Hair follicular keratinocyte (primary cell): ENCODE measurements at places on chromosomes 2 and 18. TPM values are rescaled to one million over a fixed set of nuclear protein-coding genes. Genes with fewer than 3 reads are reported as not detected.

Gene IL1F10
- 0.08 and 1.3 TPM in 2 replicates for total RNA-seq

Gene SPEG
- total RNA-seq, result 13.8 and 30.5 TPM in 2 replicates

Gene AQP4
- total RNA-seq, result not detected in 2 replicates

Gene NDC80
- total RNA-seq, result 9.5 and 28.4 TPM in 2 replicates

Gene ALS2
- 14.0 and 21.0 TPM in 2 replicates for total RNA-seq

Gene VIT
- 0.27 TPM in 1 of 2 replicates, not detected in the other for total RNA-seq

Gene PAIP2B
- 1.1 and 1.5 TPM in 2 replicates for total RNA-seq

Gene PRKAG3
- total RNA-seq, result not detected in 2 replicates

Gene ZNF385B
- not detected in 2 replicates for total RNA-seq

Gene OSBPL1A
- total RNA-seq, result 16.0 and 22.4 TPM in 2 replicates

Gene C2orf66
- total RNA-seq, result not detected in 2 replicates

Gene ANO7
- total RNA-seq, result 0.16 and 0.23 TPM in 2 replicates

Gene KYNU
- total RNA-seq, result 1.7 and 2.5 TPM in 2 replicates

Gene ZC3H15
- total RNA-seq, result 66.2 and 74.8 TPM in 2 replicates

Gene CERKL
- not detected in 2 replicates for total RNA-seq

Gene CFAP53
- 0.04 and 0.86 TPM in 2 replicates for total RNA-seq

Gene SULT1C2
- not detected in 2 replicates for total RNA-seq

Gene LAMA1
- 20.2 and 36.9 TPM in 2 replicates for total RNA-seq

Gene TRIM43
- not detected in 2 replicates for total RNA-seq

Gene FRZB
- total RNA-seq, result 0.08 TPM in 1 of 2 replicates, not detected in the other

Gene GALNT3
- 89.5 and 100.0 TPM in 2 replicates for total RNA-seq

Gene LMAN2L
- 12.6 and 16.2 TPM in 2 replicates for total RNA-seq

Gene ATP6V1B1
- not detected in 2 replicates for total RNA-seq

Gene CPLX4
- not detected in 2 replicates for total RNA-seq

Gene MC2R
- not detected in 2 replicates for total RNA-seq

Gene TPO
- 0.23 TPM in 1 of 2 replicates, not detected in the other for total RNA-seq

Gene DPP4
- 0.27 and 1.8 TPM in 2 replicates for total RNA-seq

Gene ABHD1
- total RNA-seq, result not detected in 2 replicates

Gene ALPP
- total RNA-seq, result not detected in 2 replicates

Gene ADGRF3
- total RNA-seq, result 0.08 TPM in 1 of 2 replicates, not detected in the other
